ENCODE measurements at places on chromosomes 7 and 10.

DNA sequence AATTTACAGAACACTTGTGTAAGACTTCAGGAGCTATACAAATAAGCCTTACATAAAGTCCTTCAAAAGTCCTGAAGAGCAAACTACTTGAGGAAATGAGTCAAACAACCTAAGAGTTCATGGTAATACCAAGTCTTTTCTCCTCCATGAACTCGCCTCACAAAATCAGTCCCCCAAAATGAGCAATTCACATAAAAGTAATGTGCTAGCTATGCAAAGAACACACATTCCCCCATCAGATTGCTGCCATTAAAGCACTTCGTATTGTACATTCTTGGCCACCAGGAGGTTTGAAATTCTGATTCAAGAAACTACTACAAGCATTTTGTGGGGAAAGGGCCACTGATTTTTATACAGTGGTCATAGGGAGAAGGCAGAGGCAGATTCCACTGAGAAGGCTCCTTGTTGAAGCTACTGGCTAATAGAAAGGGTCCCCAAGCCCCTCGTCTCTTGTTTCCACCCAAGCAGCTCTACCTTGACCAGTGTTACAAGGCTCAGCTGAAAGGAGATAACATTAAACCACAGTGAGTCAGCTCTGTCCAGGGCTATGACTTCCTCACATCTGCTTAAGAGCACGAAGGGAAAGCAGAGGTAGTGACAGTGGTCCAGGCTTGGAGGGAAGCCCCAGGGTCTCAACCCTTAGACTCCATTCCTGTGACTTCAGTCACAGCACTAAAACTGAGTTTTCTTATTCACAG, 115.2 kb upstream of the CDK1 start:
- DNase-seq = no peak

DNA sequence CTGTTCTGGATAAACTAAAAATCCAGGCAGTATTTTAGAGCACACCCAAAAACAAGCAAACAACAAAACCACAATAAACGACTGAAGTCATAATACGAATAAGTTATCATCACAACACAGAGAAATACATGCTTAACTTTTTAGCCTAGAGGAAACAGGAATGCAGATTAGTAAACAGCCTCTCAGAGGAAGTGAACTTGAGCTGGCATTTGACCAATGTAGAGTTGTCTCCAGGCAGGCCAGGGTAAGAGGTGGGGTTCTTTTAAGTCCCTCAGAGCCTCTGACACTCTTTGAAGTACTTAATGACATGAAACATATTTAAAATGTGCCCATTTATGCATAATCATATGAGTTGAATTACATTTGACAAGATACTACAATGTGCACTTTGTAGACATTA, 43.3 kb upstream of the PLXDC2 start:
- DNase-seq = no peak

DNA sequence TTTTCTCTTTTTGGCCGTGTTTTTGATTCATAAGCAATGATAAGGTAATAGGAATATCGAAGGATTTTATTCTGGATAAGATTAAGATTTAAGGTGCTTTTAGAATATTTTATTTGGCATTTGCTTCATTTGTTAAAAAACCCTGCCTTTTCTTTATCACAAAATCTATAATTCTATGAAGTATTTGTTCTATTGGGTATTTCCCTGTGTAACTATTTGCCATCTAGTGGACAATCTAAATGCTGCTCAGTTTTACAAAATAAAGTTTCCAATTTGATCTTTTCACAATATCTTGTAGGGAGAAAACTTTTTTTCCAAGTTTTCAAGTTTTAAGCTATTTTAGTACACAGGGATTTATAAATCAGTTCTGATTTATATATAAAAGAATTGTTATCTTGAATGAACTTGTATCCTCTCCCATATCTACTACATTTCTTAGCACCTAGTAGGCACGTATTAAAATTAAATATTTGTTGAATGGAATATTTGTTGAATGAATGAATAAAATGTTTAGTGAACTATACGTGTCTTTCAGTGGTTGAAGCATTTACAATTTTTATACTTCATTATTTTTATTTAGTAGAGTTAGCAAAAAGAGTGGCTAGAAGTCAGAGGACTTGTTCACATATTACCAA, 26.5 kb downstream of the ANKRD7 start:
- DNase-seq = no peak

DNA sequence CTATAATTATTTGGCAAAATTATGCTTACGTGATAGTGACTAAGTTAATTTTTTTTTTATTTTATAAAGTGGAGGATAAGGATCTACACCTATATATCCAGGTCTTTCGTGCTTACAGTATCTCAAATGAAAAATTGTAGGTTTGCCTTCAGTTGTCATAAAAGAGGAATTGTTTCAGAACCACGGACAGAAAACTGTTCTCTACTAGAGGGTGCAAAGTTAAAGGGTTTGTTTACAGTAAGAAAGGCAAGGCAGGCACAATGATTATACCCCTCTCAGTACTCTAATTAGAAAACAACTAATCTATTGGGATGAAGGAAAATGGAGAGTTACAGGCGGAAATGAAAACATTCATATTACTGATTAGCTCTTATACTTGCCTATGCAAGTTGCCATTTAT, 1.5 kb downstream of the PCLO start:
- no peak for DNase-seq

GRCh38 chr10:2731940-2732339, 335.4 kb upstream of the PFKP start:
- no peak for DNase-seq

- no peak for DNase-seq
Observed at GRCh38 chr10:45589868-45590267, 82.7 kb downstream of the ZFAND4 start.

DNA sequence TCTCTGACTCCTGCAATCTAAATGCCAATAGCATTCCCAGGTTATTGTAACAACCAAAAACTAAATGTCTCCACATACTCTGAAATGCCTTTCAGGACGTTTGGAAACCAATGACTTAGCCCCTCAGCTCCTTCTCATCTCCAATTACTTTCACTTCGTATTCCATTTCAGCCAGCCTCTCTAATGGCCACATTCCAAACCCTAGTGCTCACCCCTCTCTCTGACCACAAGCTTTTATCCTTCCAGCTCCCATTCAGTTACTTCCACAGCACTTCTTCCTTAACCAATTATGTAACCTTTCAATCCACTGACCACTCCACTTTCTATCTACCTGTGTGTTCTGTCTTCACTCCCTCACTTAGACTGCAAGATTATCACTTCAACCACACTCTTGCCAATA, 4.3 kb downstream of the NOC3L start:
- DNase-seq = no peak

GRCh38 chr7:76165973-76166403, 35.7 kb upstream of the SRRM3 start:
- DNase-seq = no peak

DNA sequence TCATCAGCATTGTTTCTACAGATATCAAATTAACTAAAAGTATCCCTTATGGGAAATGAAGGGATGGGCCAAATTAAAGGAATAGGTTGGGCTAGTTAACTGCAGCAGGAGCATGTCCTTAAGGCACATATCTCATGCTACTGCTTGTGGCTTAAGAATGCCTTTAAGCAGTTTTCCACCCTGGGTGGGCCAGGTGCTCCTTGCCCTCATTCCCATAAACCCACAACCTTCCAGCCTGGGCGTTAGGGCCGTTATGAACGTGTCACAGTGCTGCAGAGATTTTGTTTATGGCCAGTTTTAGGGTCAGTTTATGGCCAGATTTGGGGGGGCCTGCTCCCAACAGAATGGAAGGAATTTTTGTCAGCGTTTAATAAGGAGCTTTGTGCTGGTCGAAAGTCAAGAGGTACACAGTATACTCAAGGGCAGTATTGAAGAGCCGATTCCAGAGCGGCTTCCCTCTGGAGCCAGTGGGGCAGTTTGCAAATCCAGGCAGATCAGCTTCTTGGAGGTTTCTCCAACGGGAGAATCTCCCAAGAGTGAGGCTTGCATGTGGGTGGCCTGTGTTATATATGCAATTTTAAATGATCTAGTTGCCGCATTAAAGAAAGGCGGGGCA, 7.7 kb downstream of the PFKP start:
- no peak for DNase-seq

- DNase-seq = no peak
Observed at GRCh38 chr7:73994023-73994422, 34.0 kb upstream of the ELN start.

- no peak for DNase-seq
Observed at GRCh38 chr7:155255621-155256020, 42.1 kb upstream of the INSIG1 start.

- no peak for DNase-seq
Observed at GRCh38 chr10:122142641-122143237, 128.4 kb upstream of the BTBD16 start.

GRCh38 chr10:13865758-13866491, 279.2 kb downstream of the PRPF18 start:
- DNase-seq = no peak

DNA sequence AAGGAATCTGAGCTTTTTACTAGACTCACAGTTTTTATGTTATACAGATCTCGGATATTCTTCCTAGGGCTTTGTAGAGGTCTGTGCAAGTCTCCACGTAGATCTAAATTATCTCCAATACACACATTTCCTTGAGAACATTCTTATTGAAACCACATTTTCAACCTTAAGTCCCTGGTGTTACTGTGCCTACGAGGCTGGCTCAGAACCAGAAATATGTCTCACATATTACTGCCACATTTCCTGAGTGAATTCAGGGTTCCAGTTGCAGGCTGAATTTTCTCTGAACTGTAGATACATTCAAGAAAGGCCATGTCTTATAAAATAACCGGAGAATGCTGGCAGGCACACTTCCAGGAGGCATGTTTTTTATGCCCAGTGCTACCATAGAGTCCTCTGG, 46.5 kb downstream of the INHBA start:
- DNase-seq = no peak

DNA sequence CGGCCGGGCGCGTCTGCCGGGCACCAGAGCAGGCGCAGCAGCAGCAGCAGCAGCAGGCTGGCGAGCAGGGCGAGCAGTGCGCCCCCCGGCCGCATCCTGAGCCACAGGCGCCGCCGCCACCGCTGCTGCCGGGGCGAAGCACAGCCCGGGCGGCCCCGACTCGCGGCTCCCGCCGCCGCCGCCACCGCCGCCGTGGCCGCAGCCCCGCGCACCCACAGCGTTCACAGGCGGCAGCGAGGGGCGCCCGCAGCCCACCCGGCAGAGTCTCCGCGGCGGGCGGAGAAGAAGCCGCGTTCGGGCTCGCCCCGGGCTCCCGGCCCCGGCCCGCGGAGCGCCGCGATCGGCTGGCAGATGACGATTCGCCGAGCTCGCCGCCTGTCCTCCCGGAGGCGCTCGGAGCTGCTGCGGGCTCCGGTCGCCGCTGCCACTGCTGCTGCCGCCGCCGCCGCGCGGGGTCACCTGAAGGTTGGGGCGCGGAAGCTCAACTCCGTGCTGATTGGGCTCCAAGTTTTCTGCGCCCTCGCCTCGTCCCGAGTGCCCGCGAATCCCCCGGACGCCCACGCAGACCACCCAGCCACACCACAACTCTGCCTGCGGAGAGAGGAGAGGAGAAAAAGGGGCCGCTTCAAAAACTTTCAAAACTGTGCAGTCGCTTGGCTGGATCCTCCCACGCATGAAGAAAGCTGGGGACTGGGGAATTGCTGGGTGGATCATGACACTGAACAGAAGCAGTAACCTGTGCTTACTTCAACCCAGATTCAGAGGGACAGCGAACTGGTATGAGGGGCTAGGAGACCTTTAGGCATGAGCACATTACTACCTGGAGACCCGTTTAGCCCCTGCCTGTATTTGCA, at the start of gene ST8SIA6:
TSS of gene ST8SIA6 (minus strand) at position 435 of the 854 bp plus-strand sequence. CDS start at position 95, 340 bp downstream.
- DNase-seq = no peak

GRCh38 chr10:121069061-121069850, 218.1 kb downstream of the WDR11 start:
- DNase-seq = no peak

DNA sequence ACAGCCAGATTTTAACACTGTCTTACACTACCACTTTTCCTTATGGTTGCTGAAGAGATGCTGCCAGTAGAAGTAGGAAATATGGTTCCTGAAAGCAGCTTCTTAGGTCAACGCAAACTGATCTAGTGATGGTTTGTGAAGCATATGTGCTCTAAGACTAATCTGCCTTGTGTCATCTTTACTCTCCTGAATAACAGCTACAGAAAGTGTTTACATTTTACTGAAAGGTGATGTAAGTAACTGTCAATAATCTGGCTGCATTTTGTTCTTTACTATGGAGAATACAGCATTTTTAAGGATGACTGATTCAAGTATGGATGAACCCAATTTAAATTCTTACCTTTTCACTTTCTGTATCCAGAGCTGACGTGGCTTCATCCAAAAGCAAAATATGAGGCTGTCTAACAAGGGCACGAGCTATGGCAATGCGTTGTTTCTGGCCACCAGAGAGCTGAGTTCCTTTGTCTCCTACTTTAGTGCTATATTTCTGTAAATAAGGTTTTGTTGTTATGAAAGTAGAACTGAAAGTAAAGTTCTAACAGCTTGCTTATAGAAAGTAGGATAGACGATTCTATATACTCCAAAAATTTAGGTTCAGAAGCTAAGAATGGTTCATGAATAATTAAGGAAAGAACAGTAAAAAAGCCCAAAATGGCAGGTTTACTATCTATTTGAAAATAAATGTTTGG, 30.2 kb upstream of the ABCB4 start:
- DNase-seq = no peak

- DNase-seq = no peak
Observed at GRCh38 chr7:23662124-23662983, 17.6 kb upstream of the FAM221A start.

DNA sequence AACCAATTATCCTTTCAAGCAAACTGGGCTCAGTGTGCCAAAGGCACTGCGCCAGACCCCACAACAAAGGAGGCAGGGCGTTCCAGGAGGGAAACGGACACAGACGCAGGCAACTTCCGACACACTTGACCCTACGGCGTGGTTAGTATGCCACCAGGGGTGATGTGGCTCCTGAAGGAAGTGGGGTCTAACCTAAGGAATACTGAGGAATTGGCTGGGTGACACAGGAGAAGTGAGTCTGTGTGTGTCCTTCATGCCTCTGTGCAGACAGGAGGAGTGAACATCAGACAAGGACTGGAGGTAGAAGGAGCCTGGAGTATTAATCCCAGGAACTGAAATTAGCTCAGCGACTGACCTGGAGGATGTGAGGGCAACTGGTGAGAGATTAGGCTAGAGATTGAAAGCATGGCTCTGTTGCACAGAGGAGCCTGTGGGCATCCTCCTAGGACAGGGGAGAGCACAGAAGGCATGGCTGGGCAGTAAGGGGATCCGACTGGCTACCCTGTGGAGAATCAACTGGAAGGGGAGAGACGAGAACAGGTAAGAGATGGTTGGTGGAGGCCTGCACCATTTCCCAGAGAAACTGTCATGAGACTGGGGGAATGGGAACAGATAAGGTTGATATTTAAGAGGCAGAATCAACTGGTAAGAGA, 27.8 kb downstream of the GSDME start:
- DNase-seq = no peak

- DNase-seq = no peak
Observed at GRCh38 chr10:132131581-132132420, 54.9 kb upstream of the DPYSL4 start.

GRCh38 chr10:123842692-123843385, 48.8 kb downstream of the CPXM2 start:
- DNase-seq = no peak

GRCh38 chr10:29702273-29703164, 67.7 kb upstream of the SVIL start:
- no peak for DNase-seq

- DNase-seq = no peak
Observed at GRCh38 chr7:5697754-5698424, 83.6 kb downstream of the RNF216 start.
